NT2/D1 (cell line): ENCODE measurements at places on chromosomes 1 and 21.

GRCh38 chr1:115781343-115781742 is 12.8 kb upstream of the CASQ2 start:
- DNase-seq, result no peak

GRCh38 chr1:25458541-25459298 is 28.0 kb downstream of the MACO1 start:
- no peak for DNase-seq

DNA sequence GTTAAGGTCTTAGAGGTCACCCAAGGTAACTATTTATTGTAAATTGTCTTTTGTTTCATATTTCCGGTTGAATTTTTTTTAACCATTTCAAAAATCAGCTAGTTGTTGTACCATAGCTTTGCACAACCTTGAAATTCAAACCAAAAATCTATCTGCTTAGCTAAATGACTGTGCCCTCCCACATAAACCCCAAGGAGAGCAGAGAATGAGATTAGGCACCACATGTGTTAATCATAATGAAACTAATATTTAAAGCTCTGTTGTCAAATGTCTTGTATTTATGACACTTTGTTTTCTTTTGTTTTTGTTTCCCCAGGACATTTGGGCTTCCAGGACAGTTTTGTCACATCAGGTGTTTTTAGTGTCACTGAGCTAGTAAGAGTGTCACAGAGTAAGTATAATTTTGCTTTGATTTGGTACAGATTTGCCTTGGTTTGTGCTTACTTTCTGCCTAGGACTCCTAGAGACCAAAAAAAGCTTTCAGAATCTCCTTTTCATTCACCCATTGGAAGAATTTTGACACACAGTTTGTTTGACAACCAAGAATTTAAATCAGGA is 249.9 kb downstream of the NFIA start:
- DNase-seq, result no peak

GRCh38 chr21:29022166-29022565 is 2.3 kb upstream of the USP16 start:
- DNase-seq, result no peak

GRCh38 chr1:31802190-31803150 is 13.4 kb downstream of the SPOCD1 start:
- DNase-seq, result no peak

DNA sequence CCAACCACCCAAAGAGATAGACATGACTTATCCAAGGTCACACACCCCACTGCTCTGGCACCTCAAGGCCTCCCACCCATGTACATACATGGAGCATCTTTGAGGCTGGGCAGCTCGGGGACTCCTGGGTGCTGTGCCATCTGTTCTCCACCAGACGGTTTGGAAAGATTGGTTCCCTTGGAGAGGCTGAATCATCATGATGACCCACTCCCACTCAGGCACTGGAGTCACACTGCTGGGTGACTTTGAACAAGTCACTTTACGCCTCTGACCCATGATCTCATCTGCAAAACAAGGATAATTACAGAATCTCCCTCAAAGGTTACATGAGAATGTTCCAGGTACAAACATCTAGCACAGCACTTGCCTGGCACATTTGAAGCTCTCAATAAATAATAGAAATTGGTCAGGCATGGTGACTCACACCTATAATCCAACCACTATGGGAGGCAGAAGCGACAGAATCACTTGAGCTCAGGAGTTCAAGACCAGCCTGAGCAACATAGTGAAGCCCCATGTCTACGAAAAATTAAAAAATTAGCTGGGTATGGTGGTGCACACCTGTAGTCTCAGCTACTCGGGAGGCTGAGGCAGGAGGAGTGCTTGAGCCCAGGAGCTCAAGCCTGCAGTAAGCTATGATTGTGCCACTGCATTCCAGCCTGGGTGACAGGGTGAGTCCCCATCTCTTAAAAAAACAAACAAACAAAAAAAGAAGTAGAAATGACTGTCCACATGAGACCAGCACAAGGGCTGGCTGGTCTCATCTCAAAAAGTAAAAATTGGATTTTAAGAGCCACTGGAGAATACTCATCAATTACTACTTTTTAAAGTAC is 74.9 kb downstream of the RRAGC start:
- no peak for DNase-seq

- no peak for DNase-seq
Measured at GRCh38 chr21:41431788-41432548, 5.9 kb downstream of the MX1 start.

GRCh38 chr1:48181669-48182367 is 40.7 kb upstream of the SLC5A9 start:
- DNase-seq, result no peak

DNA sequence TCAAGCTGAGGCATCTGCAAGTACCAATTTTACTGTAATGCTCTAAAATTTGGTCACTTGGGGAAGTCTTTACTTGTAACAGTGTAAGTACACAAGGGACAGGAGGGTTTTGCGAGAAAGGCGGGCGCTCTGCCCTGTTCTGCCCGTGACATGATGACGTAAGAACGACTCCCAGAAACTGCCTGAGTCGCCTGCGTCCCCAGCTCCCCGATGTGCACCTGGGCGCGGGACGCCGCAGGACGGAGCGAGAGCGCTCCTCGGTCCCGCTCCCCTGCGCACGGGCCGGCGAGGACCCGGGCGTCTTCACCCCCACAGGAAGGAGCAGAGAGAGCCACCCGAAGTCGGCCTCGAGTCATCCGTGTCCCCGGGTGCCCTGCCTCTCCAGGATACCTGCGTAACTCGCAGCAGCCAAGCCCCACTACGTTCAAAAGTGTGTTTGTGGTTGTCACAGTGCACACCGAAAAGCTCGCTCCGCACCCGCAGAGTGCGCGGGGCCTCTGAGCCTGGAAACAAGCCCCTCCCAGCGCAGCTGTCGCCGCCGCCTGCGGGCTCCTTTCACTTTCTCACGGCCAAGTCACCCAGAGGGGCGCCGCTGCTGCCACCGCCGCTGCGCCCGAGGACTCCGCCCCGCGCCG is 3.3 kb upstream of the ZBTB18 start:
- peak; percentile 32 for DNase-seq

DNA sequence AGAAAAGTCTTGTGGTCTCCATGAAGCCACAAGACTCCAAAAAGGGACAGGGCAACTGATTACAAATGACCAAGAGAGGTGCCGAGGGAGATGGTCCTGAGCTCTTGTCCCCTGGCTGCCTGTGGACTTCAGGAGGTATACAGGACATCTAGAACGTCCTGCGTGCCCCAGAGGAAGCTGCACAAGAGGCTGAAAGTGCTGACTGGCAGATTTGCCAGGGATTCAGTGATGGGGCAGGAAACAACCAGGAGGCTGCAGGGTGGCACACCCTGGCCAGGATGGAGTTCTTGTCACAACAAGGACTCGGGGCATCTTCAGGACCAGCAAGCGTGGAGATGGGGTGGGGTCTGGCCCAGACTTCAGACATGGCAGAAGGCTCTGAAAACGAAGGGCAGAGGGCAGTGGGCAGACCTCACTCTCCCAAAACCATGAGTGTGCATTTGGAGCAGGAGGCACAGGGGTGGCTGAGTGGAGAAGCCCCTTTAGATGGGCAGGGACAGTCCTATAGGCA is 13.4 kb upstream of the PKP1 start:
- DNase-seq, result no peak

DNA sequence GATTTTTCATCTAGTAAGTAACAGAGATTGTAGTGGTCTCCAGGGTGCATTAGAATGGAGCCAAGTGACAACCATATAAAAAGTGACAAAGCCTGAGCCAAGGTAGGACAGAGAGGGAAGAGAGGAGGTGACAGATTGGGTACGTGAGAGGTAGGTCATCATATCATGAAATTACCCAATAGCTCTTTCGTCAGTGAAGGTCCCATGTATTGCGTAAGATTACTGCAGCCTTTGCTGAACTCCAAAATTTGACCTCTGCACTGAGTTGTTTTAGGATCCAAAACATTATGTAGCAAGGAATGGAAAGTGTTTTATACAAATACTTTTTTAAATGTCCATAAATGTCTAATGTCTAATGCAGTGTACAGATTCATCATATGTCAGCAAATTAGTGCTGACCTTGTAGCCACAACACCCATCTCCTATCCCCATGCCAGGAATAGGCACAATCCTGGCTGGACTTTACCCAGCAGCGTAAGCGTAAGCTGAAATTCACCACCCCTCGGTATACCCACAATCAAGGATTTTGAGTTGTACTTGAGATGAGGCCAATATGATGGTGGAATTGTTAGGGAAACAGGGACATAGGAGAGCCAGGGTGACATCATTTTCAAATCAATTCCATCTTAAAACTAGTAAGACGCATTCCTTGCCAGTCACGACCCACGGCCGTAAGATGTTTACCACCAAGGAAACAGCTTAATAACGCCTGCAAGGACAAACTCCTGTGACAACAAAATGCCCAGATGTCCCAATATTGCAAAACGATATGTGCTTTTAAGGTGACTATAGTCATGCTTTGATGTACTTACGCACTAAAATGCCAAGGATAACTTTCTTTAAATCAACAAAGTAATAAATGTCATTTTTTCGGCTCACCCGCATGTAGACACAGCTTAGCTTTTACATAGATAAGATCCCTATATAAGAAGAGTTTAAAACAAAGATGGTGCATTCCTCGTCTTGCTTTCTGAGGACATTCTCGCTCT is 38.1 kb upstream of the GREM2 start:
- DNase-seq, result no peak

DNA sequence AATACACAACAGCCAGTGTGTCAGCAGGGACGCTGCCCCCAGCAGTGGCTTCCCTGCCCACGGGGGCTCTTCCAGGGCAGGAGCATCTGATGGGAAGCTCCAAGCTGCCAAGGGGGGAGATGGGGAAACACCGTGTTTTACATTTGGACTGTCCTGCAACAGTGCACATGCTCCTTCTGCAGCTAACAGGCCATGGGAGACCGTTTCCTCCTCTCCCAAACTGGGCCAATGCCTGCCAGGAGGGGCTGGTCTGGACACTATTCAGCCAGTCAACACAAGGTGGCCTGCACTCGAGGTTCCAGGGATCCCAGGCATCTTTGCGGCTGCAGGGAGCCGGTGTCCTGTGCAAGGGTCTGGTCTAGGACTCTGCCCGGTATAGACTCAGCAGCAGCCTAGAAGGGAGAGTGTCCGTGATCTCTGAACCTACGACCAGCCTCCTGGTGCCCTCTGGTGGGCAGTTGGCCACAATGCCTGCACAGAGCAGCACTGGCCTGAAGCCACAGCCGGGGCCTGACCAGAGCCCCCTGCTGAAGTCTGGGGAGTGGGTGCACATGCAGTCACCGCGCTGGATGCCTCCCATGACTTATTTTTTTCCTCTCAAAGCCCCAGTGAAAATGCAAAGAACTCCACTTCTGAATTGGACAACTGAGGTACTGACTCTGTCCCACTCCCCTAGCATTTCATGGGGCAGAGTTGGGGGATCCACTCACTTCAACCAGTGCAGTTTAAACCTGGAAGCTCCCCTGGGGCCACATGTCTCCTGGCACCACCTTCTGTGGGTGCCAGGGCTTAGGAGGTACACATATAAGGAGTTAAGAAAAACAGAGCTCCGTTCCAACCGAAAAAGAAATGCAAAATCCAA is 33.3 kb downstream of the RCC2 start:
- peak; percentile 40 for DNase-seq

DNA sequence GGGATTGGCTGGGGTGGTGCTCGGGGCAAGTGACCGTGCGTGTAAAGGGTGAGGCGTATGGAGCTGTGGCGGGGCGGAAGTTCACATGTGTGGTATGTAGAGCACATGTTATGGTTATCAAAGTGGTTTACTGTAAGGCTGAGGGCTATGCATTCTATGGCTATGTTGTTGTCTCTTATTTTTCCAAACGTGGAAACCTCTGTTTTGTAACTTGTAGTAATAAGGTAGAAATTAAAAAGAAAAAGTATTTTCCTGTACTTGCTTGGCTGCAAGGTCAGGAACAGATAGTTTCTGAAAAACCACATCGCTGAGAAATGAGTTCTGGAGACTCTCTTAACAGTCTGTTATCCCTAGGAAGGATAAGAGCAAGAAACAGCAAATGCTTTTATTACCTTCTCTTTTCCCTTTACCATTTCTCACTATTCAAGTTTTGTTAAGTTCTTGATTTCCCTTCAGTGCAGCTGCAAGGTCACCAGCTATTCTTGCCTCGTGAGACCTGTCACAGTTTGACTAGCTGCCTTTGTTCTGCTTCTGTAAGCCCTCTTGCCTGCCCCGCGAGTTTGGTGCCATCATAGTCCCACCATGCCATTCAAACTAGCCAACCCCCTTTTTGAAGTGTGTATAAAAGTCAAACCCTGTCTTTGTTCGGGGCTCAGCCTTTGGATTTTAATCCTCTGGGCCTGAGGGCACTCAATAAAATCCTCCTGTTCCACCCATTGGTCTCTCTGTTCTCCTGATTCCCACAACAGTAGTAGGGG is 9.5 kb downstream of the RNU1-2 start:
- no peak for DNase-seq

GRCh38 chr1:45359882-45360513 is 19.8 kb upstream of the MUTYH start:
- DNase-seq, result no peak

DNA sequence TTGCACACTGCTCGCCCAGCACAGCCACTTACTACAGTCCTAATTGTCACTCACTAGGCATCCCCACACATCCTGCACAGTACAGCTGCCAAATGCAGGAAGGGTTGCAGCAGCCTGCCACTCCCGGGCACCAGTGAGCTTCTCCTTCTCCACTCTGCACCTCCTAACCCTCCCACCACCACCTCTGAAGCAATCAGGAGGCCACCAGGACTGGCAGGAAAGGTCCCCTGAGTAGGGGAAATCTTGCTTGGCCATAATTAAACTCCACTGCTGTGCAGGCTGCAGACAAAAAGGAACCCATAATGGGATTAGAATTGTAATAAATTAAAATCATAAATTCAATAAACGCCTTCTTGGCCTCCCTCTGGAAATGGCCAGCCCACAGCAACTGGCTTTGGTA is 31.8 kb downstream of the FBXO2 start:
- no peak for DNase-seq

- DNase-seq, result no peak
Measured at GRCh38 chr1:212459656-212460055, 26.9 kb downstream of the NENF start.

DNA sequence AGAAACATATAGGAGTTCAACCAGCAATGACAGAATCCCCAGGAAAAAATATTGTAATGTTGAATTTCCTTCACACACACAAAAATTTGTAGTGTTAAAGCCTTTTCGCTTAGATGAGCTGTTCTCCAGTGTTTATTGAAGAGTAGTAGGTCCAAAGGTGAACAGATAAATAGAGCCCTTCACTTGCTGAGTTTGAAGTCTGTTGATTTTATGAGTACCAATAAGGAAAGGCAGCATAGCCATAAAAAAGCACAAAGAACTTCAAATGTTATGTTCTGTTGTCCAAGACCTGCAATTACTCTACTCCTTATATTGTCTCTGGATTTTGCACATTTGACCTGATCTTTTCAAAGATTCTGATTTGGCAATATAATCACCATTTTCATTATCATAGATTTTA is 362.7 kb upstream of the B3GALT2 start:
- no peak for DNase-seq

GRCh38 chr1:22208973-22209378 is 66.1 kb upstream of the WNT4 start:
- no peak for DNase-seq

GRCh38 chr1:10114746-10115145 is 82.0 kb downstream of the UBE4B start:
- DNase-seq, result no peak

DNA sequence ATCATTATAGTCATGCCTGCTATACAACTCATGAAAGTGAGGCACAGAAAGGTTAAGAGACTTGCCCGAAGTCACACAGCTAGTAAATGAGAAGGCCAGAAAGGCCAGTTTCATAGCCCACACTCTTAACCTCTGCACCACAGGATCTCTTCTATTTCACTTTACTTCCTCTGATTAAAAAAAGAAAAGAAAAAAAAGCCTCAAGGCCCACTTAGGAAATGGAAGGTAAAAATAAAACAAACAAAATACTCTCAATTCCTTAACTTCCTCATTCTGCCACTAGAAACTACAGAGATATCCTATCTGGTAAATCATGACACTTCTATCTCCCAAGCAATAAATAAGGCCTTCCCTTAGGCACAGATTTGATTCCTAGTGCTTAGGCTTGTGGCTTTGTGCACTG is 7.6 kb upstream of the ENAH start:
- no peak for DNase-seq
